ENCODE measurements at places on chromosomes 4 and X.

DNA sequence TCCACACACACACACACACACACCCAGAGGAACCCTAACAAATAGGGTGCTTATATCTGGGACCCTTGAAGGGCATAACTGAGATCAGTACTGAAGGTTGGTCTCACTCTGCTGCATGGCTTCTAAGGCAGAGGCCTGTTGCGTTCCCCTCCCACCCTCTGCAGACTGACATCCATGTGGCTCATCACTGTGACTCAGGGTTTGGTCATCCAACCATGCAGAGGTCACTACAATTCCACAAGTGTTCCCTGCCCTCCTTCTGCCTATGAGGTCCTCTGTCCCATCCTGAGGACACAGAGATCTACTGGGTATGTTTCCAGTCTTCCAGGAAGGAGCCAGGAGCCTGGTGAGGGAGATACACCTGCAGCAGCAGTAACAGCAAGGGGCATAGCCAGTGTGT lies 55.8 kb downstream of the XAGE2 start:
- no peak for DNase-seq

GRCh38 chr4:107834241-107834794 lies 9.6 kb downstream of the SGMS2 start:
- no peak for DNase-seq

- no peak for DNase-seq
Observed at GRCh38 chr4:177376024-177376423, 66.2 kb downstream of the AGA start.

DNA sequence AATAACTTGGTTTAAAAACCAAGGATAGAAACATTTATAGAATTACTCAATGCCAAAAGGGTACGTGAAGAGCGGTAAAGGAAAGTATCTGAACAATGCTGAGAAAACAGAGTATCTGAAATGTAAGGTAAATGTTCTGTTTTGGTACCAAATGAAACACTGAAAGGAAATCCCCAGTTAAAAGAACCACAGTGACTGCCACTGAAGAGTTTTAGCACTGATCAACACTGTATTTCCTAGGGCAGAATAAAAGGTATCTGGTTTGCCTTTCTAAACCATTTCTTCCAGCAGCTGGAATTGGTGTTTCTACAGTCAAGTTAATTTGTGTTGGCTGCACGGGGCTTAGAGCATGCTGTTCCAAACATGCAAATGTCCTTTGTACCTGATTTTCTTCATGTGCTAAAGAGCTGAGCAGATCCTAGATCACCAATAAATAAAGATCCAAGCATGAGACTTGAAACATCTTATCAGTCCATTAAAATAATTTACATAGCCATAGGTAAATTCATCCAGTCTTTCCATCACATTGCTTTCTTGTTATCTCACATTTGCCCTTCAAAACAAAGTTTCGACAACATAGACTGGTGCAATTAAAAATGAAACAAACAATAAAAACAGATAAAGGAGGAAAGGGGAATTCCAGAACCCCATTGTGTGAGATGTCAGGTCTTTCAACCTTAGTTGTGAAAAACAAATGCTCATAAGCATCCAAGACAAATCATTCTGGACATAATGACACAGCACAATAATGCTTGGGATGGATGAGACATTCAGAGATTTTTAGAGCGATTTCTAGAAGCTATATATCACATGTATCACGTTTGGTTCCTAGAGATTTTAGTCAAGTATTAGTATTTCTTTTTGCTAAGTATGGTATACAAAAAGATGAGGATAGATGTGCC lies 38.6 kb downstream of the MFAP3L start:
- no peak for DNase-seq

DNA sequence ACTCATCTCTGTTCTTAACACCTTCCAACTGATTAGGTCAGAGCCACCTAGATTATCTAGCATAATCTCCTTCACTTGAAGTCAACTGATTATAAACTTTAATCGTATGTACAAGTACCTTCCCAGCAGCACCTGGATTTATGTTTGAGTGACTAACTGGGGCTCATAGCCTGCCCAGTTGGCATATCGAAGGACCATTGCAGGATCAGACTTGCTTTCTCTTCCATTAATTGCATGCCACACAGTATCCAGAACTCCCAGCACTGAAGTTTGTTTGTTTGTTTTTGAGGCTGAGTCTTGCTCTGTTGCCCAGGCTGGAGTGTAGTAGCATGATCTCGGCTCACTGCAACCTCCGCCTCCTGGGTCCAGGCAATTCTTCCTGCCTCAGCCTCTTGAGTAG lies 27.9 kb downstream of the GRK4 start:
- no peak for DNase-seq
